ENCODE measurements at places on chromosomes 13 and 19.

DNA sequence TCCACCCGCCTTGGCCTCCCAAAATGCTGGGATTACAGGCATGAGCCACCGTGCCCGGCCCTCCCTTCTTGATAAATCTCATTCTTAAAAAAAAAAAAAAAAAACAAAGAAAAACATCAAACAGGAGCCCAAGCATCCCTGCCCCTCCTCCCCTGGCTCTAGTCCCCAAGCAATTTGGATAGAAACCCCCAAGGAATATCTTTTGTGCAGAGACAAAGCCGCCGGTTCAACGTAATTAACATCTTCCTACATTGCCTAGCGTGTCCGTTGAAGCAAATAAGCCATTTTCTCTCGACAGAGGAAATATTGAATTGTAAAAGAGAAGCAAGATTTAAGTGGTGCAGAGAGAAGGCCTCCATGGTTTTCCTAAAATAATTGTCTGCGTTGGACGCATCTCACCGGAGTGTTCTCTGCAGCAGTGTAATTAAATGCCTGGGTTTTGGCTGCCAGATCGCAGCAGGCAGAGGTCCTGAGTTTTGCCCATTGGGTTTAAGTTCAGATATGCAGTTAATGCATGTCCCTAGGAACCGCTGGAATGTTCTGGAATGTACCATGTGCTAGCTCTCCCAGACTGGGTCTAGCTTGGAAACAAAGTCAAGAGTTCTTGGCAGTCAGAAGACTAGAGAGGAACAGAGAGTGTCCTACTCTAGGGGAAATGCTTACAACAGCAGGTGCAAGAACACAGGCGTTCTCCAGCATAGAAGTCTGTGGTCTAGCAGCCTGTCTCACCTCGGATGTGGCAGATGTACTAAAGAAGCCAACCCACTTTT lies 30.8 kb downstream of the PIN1 start:
- DNase-seq, result no peak

- DNase-seq, result no peak
These were observed 15.0 kb upstream of the LMO7 start for GRCh38 chr13:75621147-75621546.

GRCh38 chr13:64633948-64634347 lies 2596.2 kb downstream of the PCDH9 start:
- DNase-seq, result no peak

GRCh38 chr19:38900202-38900629 lies 447 bp downstream of the NFKBIB start:
- no peak for DNase-seq

GRCh38 chr19:39497701-39497995 lies 1.1 kb upstream of the DLL3 start:
- DNase-seq, result no peak

- no peak for DNase-seq
These were observed 42.6 kb downstream of the KL start for GRCh38 chr13:33058776-33059327.

DNA sequence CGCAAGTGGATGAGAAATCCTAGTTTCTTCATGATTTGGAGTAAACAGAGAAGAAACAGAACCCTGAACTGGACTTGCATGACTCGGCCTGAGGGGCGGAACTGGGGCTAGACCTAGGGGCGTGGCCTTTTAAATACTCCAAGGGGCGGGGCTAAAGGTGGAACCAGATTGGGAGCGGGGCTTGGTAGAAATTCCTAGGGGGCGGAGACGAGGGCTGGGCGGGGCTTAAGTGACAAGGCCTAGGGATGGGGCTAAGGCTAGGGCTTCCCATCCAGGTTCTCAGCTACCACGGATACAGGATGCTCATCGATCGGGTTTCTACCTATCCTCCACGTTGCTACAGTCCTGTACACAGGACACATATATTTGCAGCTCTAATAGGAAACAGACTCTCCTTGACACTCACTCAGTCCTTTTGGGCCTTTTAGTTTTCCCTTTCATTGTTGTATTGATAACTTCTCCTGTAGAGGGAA lies 372 bp upstream of the ZNF699 start:
- no peak for DNase-seq

DNA sequence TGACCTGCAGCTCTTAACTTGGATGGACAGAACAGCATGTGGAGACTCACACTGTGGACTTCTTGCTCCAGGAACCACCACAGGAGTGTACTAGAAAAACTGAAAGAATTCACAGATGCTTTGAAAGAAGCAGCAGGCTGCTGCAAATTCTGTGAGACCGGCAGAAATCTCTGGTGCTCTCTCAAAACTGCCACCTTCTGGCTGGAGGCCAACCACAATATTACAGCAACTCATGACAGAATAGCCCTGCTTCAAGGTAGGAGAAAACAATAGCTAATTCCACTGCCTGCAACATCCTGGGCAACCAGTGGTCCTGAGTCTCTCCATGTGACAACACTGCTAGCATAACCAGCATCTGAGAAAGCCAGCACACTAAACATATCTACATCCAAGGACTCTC lies 26.9 kb downstream of the CDK8 start:
- DNase-seq, result no peak

GRCh38 chr13:74641586-74641985 lies 507.4 kb upstream of the KLF12 start:
- no peak for DNase-seq

- DNase-seq, result no peak
These were observed 529.9 kb downstream of the SLITRK1 start for GRCh38 chr13:83352391-83352790.

- no peak for DNase-seq
These were observed 112.6 kb downstream of the STARD13 start for GRCh38 chr13:33172911-33173310.

DNA sequence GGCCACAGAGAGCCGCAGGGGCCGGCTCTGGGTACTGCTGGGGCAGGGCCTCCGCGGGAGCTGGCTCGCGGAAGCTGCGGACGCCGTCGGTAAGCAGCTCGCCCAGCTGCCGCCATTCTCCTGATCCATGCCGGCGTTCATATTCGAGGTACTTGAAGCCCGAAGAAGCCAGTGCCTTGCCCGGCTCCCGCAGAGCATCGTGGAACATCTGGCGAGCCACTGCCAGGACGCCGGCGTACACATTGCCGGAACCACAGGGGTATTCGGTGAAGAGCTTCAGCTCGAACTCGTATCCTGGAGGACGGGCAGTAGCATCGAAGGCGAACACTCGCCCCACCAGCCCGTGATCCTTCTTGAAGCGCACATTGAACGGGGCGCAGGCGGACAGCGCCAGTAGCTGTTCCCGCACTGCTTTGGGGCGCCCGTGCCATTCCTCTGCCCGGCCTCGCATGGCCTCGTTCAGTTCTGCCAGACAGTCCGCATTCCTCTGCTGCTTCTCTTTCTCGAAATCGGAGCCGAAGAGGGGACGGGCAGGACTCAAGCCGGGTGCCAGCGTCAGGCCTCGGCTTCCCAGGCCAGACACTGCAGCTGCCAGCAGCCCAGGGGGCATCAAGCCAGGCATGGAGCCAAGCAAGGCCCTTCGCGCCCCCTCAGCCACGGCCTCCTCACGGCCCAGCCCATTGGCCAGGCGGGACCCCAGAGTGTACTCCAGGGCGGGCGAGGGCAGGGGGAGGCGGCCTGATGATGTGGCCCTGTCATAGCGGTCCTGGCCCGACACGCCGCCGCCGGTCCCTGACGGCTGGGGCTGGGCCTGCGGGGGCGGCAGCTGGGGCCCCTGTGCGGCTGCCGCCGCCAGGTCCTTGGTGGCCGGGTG lies 1.0 kb downstream of the IRF2BP1 start:
- no peak for DNase-seq

DNA sequence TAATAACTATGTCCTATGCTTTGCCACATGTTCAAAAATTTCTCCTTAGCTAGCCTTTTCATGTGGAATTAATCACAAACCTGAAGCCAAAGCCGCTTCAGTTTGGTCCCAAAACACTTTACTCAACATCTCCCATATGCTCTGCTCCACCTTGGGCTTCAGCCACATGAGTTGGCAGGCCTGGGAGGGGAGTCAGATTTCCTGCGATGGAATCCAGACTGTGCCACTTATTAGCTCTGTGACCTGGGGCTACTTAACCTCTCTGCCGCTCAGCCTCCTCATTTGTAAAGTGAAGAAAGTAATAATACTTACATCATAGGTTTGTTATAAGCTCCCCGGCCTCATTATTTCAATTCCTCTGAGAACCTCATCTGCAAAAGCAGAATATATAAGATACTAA lies 272.0 kb downstream of the LMO7 start:
- DNase-seq, result no peak

DNA sequence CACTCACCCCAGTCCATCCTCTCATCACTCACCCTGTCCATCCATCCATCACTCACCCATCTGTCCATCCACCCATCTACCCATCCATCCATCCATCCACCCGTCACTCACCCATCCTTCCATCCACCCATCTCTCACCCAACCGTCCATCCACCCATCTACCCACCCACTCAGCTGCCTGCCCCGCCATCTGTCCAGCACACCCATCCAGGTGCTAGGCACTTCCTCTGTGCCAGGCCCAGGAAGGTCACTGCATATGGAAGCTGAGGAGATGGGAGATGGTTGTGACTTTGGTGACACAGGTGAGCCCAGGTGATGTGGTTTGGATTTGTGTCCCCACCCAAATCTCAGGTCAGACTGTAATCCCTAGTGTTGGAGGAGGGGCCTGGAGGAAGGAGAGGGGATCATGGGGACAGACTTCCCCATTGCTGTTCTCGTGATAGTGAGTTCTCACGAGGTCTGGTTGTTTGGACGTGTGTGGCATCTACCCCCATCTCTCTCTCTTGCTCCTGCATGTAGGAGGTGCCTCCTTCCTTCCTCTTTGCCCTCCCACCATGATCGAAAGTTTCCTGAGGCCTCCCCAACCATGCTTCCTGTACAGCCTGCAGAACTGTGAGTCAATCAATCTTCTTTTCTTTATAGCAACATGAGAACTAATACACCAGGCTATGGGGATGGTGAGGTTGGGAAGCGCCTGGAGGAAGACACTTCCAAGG lies 15.9 kb upstream of the C13orf46 start:
- DNase-seq, result no peak

GRCh38 chr13:46598140-46598819 lies 45.3 kb downstream of the LRCH1 start:
- DNase-seq, result no peak

DNA sequence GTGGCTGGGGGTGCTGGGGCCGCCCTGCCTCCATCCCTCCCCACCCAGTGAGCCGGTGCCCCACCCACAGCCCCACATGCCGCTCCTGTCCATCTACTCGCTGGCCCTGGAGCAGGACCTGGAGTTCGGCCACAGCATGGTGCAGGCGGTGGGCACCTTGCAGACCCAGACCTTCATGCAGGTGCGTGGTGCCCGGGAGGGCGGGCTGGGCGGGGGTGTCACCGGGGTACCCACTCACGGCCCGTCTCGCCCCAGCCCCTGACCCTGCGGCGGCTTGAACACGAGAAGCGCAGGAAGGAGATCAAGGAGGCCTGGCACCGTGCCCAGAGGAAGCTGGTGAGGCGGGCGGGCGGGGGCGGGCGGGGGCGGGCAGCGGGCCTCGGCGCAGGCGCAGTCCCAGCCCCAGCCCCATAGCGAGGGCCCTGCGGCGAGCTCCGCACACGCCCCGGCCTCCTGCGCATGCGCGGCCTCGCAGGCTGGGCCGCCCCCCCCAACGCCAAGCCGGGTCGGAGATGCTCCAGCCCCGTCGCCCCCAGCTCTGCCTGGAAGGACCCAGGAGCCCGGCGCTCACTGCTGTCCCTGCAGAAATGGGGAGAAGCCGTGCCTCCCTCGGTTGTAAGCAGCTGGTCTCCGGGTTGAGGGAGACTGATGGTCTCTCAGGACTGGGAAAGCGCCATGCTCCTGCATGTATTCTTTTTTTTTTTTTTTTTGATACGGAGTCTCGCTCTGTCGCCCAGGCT lies 7.7 kb downstream of the ARHGAP45 start:
- peak; percentile 67 for DNase-seq

DNA sequence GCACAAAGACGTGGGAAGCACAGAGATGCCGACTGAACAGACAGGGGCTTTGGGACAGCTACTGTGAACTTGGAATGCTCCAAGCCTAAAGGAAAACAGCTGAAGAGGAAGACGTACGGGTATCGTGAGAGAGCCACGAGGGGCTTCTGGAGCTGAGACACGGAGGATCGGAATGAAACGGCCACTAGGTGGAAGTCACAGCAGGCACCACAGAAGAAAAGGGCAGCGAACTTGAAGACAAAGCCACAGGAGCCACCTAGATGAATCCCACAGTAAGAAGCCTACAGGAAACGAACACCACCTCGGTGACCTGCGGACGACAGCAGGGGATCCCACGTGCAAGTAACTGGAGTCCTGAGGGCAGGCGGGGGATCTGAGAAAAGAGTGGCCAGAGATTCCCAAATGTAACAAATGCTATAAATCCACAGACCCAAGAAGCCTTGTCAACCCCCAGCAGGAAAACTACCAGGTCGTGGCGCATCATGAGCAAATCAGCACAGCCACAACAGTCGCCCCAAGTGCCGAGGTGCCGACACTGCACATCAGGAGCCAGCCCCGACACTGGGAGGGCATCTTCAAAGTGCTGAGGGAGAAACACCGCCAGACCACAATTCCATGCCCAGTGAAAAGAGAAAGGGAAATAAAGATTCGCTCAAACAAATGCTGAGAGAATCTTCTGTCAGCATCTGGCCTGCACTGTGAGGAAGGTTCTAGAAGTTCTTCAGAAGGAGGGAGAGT lies 39.3 kb upstream of the ISYNA1 start:
- DNase-seq, result no peak

GRCh38 chr19:38488776-38489481 lies 55.4 kb downstream of the RYR1 start:
- no peak for DNase-seq

GRCh38 chr13:104984296-104984818 lies 1551.1 kb downstream of the EFNB2 start:
- no peak for DNase-seq

GRCh38 chr13:59363947-59364346 lies 799.8 kb downstream of the DIAPH3 start:
- DNase-seq, result no peak

- DNase-seq, result no peak
These were observed 25.7 kb upstream of the UBE2L5 start for GRCh38 chr13:30396434-30397075.

DNA sequence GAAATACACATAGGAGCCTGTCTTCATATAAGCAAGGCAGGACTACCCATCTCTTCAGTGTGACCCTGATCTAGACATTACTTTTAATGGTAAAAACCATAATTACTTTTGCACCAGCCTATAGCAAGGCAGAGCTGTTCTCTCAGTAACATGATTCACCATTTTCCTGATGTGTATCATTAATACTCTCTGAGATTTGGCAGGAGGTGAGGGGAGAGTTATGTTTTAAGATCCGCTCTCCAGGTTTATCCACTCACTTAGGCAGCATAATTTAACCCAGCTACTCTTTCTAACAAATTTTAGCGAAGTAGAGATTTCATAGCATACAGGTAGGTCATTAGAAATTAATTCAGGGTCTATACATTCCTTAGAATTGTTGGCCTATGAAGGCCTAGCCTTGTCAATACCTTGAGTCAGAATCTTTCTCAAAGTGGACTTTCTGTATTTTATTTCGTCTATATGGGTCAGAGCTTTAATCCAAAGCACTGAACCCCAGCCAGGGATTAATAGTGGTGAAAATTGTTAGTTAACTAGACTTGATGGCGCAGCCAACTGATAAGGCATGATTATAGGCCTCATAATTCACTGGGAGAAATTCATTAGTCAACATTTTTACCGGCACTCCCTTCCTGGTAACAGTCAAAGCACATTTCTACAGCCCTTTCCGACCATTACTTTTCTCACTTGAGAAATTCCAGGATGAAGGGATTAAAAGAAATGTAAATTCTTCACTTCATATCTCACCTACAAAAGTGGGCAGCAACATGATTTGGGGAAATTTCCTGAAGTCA lies 955.1 kb downstream of the DIAPH3 start:
- no peak for DNase-seq
